Neural crest cell (in vitro differentiated cells): ENCODE measurements at places on chromosomes 3 and 15.
A peak's percentile ranks its signal among the peaks of the same experiment; 100 is the strongest.

DNA sequence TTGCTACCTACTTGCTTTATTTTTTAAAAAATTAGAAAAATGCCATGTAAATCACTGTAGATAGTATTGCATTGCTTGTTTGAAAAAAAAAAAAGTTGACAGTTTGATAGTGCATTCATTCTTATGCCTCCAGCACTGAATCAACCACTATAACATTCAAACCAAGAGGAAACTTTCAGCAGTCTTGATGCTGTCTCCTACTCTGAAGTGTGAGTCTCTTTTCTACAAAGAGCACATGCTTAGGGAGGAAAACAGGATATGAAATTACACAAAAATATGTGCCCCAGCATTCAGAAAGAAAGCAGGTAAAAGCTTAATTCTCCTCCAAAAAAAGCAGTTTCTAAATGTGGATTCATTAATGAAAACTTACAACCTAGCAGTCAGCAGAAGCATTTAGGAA is 78.3 kb downstream of the ZBTB20 start:
- no peak overlapping the region for H3K27ac ChIP-seq
- no peak for DNase-seq
- peaks cover 30% of the 10 kb centered on the region for H3K4me1 ChIP-seq
- H3K27me3 ChIP-seq = no peaks in the 10 kb centered on the region

- H3K4me1 ChIP-seq = peaks cover 7% of the 10 kb centered on the region
- H3K27ac ChIP-seq = no peak overlapping the region
- no peak for DNase-seq
- H3K4me3 ChIP-seq = no peak overlapping the region
- no peaks in the 10 kb centered on the region for H3K36me3 ChIP-seq
These were observed 16.4 kb downstream of the PXYLP1 start for GRCh38 chr3:141248064-141248463.

DNA sequence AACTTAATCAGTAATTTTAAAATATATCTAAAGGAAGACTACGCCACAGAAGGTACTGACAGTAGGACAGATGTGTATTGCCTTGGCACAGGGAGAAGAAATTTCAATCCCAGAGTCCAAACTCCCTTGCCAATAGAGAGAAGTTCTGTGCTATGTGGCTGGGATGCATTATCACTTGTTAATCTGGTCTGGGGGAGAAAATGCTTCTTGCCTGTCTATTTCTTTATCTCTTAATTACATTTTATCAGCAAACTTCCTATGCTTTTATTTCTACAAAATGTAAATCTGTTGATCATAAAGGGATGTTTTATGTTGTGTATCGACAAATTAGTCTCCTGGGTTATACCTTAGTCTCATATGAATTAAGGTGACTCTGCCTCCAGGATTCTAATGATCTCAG is 21.7 kb downstream of the RBMS3 start:
- H3K4me1 ChIP-seq = peaks cover 25% of the 10 kb centered on the region
- no peak for DNase-seq
- no peaks in the 10 kb centered on the region for H3K27me3 ChIP-seq
- peaks cover 17% of the 10 kb centered on the region for H3K36me3 ChIP-seq
- peak overlapping the region; percentile 17 for H3K27ac ChIP-seq
- H3K4me3 ChIP-seq = no peak overlapping the region

GRCh38 chr3:33834096-33834453 is 35.6 kb downstream of the PDCD6IP start:
- H3K27me3 ChIP-seq = no peaks in the 10 kb centered on the region
- peaks cover 10% of the 10 kb centered on the region for H3K36me3 ChIP-seq
- no peak overlapping the region for H3K4me3 ChIP-seq
- H3K4me1 ChIP-seq = peaks cover 5% of the 10 kb centered on the region

GRCh38 chr3:131396170-131396569 is 14.6 kb downstream of the NUDT16 start:
- H3K27ac ChIP-seq = no peak overlapping the region
- H3K4me3 ChIP-seq = no peak overlapping the region
- no peak for DNase-seq
- H3K27me3 ChIP-seq = no peaks in the 10 kb centered on the region
- H3K36me3 ChIP-seq = no peaks in the 10 kb centered on the region
- no peaks in the 10 kb centered on the region for H3K4me1 ChIP-seq

DNA sequence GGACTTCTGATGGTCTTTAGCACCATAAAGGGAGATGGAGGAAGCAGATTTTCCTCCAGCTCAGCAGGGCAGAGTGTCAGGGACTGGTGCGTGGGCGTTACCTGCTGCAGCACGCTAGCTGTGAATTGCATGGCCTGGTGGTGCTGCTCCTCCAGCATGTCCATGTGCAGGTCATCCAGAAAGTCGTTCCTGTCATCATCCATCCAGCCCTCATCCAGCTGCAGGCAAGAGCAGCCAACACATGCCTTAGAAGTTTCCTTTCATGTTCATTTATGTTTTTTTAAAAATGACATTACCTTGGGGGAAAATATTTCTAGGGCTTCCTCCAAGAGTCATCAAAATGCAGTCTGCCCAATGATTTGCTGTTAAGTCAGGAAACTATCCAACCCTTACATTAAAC is 239.2 kb downstream of the PDZRN3 start:
- peaks cover 34% of the 10 kb centered on the region for H3K36me3 ChIP-seq
- H3K4me3 ChIP-seq = no peak overlapping the region
- H3K27ac ChIP-seq = no peak overlapping the region
- no peaks in the 10 kb centered on the region for H3K27me3 ChIP-seq
- H3K4me1 ChIP-seq = peaks cover 4% of the 10 kb centered on the region

DNA sequence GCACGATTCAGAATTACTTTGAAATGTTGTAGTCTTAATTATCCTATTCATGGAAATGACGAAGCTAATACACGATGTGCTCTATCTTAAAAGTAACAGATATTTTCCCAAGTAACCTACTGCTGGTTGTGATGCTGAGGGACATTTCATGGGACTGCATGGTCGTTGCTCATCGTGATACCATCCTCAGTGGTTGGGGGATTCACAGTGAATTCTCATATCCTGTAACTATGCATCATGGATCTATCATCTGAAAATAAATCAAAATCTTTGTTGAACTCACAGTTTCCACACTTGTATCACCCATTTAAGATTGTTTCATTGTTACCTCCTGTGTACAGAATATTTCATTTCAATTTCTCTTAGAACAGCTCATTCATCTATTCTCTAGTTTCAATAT is 84.7 kb downstream of the OPA1 start:
- H3K4me1 ChIP-seq = peaks cover 47% of the 10 kb centered on the region
- H3K4me3 ChIP-seq = no peak overlapping the region
- no peak overlapping the region for H3K27ac ChIP-seq
- peaks cover 18% of the 10 kb centered on the region for H3K36me3 ChIP-seq
- DNase-seq = no peak
- H3K27me3 ChIP-seq = peaks cover 71% of the 10 kb centered on the region

DNA sequence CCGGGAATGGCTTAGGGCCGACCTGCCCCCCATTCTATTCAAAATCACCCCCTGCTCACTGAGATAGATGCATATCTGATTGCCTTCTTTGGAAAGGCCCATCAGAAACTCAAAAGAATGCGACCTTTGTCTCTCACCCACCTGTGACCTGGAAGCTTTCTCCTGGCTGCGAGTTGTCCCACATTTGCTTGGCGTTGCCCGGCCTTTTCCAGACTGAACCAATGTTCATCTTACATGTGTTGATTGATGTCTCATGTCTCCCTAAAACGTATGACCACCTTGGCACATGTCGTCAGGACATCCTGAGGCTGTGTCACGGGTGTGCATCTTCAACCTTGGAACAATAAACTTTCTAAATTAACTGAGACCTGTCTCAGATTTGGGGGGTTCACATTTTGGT is 3.4 kb upstream of the MUC20 start:
- no peak for DNase-seq
- peaks cover 50% of the 10 kb centered on the region for H3K27me3 ChIP-seq
- no peak overlapping the region for H3K27ac ChIP-seq
- H3K4me1 ChIP-seq = peaks cover 26% of the 10 kb centered on the region
- no peak overlapping the region for H3K4me3 ChIP-seq
- peaks cover 18% of the 10 kb centered on the region for H3K36me3 ChIP-seq

DNA sequence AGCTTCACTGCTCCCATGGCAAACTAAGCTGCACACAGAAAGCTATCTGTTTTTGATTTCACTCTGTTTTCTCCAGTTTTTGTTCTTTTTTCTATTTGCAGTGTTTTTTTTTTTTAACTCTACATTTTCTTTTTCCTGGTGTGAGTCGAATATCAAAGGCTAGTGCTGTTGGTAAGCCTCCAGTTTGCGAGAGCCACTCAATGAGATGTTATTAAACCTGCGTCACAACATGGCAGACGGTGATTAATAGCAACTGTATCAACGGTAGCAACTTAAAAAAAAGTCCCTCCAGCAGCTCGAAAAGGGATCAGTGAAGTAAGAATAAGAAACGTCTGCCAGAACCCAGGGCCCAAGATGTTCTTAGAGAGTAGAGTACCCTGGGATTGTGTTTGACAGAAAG is 84.1 kb downstream of the MEIS2 start:
- peak overlapping the region; percentile 50 for H3K27ac ChIP-seq
- peaks cover 3% of the 10 kb centered on the region for H3K36me3 ChIP-seq
- no peaks in the 10 kb centered on the region for H3K27me3 ChIP-seq
- H3K4me3 ChIP-seq = no peak overlapping the region
- peaks cover 59% of the 10 kb centered on the region for H3K4me1 ChIP-seq
- DNase-seq = no peak

GRCh38 chr3:103617961-103618360 is 1183.1 kb downstream of the ZPLD1 start:
- no peaks in the 10 kb centered on the region for H3K4me1 ChIP-seq
- H3K36me3 ChIP-seq = no peaks in the 10 kb centered on the region
- no peaks in the 10 kb centered on the region for H3K27me3 ChIP-seq
- H3K27ac ChIP-seq = no peak overlapping the region

DNA sequence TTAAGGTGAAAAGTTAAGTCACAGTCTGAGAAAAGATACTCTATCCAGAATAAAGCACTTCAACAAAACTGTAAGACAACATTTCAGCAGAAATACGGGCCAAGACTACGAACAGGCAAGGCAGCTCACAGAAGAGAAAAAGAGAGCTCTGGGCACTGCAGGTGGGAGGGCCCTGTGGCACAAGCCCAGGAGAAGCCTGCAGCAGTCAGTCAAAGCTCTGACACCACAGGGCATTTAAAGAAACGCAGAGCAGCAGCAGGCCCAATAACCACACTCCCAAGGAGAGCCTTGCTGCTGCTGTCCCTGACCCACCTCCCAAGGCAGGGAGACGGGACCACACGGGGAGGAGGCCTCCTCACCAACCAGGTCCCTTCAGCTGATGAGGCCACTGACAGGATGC is 19.2 kb downstream of the CHSY1 start:
- H3K27me3 ChIP-seq = no peaks in the 10 kb centered on the region
- peaks cover 31% of the 10 kb centered on the region for H3K4me1 ChIP-seq

DNA sequence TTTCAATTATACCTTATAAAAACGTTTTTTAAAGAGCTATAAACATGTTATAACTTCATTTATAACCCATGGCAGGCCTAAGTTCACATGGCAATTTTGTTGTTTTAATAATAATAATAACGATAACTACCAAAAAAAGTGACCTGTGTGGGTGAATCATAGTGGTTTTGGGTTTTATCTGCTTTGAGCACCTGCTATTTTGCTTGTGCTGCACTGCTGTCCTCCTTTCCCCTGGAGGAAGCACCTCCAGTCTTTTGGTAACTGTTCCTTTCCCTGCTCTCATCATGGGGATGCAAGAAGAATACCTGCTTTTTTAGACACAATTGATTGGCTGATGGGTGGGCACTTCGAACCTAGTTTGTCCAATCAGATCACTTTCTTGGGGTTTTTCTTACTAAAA is 388.0 kb upstream of the TBL1XR1 start:
- peaks cover 5% of the 10 kb centered on the region for H3K36me3 ChIP-seq
- no peaks in the 10 kb centered on the region for H3K27me3 ChIP-seq
- no peak overlapping the region for H3K4me3 ChIP-seq
- H3K4me1 ChIP-seq = peaks cover 13% of the 10 kb centered on the region
- no peak for DNase-seq

- H3K4me3 ChIP-seq = no peak overlapping the region
- H3K36me3 ChIP-seq = peaks cover 6% of the 10 kb centered on the region
- no peaks in the 10 kb centered on the region for H3K4me1 ChIP-seq
- no peak for DNase-seq
These were observed 554.1 kb downstream of the GOLGA6L6 start for GRCh38 chr15:19987389-19988048.

GRCh38 chr3:122985539-122985938 is 42.0 kb downstream of the SEMA5B start:
- no peaks in the 10 kb centered on the region for H3K36me3 ChIP-seq
- H3K4me1 ChIP-seq = peaks cover 76% of the 10 kb centered on the region
- H3K27me3 ChIP-seq = no peaks in the 10 kb centered on the region

- no peak overlapping the region for H3K27ac ChIP-seq
- H3K4me1 ChIP-seq = peaks cover 43% of the 10 kb centered on the region
- H3K4me3 ChIP-seq = no peak overlapping the region
- no peaks in the 10 kb centered on the region for H3K36me3 ChIP-seq
These were observed 25.7 kb downstream of the KLF13 start for GRCh38 chr15:31352339-31352751.

- DNase-seq = no peak
- no peak overlapping the region for H3K4me3 ChIP-seq
- H3K36me3 ChIP-seq = no peaks in the 10 kb centered on the region
- no peaks in the 10 kb centered on the region for H3K27me3 ChIP-seq
- H3K27ac ChIP-seq = no peak overlapping the region
These were observed 148.9 kb upstream of the TSPAN3 start for GRCh38 chr15:77219841-77220240.

DNA sequence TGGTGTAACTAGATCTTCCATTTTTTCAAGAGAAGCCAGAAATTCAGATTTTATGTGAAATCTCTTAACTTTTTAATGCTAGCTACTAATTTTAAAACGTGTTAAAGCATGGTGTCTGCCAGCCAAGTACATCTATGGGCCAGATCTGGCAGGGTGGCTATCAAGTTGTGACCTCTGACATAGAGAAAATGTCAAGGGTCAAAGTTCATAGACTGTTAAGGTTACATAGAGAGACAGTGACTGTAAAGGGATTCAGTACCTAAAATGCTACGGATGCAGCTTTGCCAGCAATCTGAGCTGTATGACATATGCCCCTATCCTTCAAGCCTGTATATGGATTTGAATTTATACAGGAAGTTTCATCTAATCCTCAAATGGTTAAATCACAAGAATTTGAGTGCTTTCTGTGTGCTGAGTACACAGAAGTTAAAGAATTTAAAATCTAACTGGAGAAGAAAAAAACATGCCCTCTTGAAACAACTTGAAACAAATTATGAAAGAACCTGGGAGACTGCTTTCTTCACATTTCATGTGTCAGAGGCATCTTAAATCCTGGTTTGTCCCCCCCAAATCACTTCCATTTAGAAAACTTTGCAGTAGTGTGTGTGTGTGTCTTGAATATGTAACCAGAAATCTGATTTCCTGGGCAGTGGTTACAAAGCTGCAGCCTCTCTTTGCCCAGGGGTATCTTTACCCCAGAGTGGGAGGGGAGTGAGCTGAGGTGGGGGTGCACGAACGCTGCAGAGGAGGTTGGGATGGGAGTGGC is 895 bp upstream of the ARHGAP31 start:
- no peak overlapping the region for H3K27ac ChIP-seq
- peak overlapping the region; percentile 89 for H3K4me3 ChIP-seq
- H3K27me3 ChIP-seq = peaks cover 15% of the 10 kb centered on the region
- no peak for DNase-seq
- no peaks in the 10 kb centered on the region for H3K36me3 ChIP-seq

- H3K27ac ChIP-seq = no peak overlapping the region
- peaks cover 31% of the 10 kb centered on the region for H3K27me3 ChIP-seq
- no peaks in the 10 kb centered on the region for H3K36me3 ChIP-seq
- H3K4me3 ChIP-seq = no peak overlapping the region
These were observed 74.8 kb upstream of the NTRK3 start for GRCh38 chr15:88331291-88331690.
